ENCODE measurements at places on chromosomes 5 and 9.

- no peak for DNase-seq
Observed at GRCh38 chr5:179866241-179867078, 7.8 kb upstream of the MRNIP start.

DNA sequence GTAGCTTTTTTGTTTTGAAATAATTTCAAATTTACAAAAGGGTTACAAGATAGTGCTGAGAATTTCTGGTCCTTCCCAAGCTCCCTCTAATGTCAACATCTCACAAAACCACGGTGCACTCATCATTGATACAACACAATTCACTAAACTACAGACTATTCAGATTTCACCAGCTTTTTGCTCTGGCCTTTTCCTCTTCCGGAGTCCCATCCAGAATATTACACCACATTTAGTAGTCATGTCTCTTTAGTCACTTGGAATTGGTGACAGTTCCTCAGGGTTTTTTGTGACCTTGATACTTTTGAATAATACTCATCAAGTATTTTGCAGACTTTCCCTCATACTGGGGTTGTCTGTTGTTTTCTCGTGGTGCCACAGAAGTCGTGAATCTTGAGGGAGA is 484.0 kb downstream of the GADD45G start:
- DNase-seq: no peak

- no peak for DNase-seq
Observed at GRCh38 chr9:133584559-133585476, 24.4 kb downstream of the FAM163B start.

DNA sequence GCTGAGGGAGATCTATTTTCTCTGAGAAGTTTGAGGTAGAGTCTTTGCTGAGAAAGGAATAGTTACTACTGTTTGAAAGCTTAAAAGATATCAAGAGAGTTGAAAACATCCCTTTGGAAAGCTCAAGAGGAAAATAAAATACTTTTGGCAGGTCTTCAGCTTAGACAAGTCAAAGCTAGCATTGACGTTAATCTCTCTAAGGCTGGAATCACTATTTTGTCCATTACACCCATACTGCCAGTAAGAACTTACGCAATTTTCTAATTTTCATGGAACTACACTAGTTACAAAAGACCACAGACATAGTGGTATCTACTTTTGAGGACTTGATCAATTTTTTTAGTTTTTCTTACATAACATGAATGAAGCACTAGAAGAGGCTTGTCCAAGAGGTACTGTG is 494.9 kb downstream of the PSAT1 start:
- DNase-seq: no peak

GRCh38 chr9:115944166-115944948 is 209.2 kb upstream of the PAPPA start:
- DNase-seq: no peak

- no peak for DNase-seq
Observed at GRCh38 chr5:136466041-136466415, 100.7 kb upstream of the TRPC7 start.

DNA sequence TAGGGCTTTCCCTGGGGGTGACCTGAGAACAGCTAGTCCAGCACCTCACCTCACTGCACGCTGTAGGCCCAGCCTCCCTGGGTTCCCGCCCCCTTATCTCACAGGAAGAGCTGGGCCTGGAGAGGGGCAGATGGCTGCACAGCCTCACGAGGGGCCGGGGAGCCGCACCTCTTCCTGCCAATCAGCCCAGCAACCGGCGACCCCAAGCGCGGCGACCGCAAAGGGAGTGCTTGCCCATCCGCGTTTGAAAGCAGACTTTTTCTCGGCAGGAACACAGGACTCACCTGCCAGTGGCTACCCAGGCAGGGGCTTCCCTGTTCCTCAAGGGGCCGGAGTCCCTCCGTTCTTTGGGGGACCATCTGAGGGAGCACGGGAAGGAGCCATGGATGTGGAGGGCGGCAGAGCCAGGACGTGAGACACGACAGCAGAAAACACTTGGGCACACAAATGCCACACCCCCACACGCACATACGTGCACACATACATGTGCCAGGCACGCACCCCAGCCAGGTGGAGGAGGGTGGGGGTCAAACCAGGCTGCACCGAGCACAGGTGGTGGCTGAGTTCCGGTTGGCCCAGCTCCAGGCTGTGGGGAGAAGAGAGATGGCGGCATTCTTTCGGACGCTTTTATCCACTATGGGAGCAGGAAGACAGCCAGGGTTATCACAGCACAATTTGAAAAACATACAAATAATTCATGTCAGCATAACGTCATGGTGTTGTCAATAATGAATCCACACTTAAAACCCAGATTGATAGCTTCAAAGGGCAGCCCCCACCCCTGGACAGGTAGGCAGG is 11.3 kb downstream of the TMEM250 start:
- DNase-seq: peak; percentile 42

GRCh38 chr9:68672215-68672614 is 32.8 kb upstream of the PIP5K1B start:
- DNase-seq: no peak

- DNase-seq: no peak
Observed at GRCh38 chr9:34282096-34282495, 47.0 kb downstream of the KIF24 start.

DNA sequence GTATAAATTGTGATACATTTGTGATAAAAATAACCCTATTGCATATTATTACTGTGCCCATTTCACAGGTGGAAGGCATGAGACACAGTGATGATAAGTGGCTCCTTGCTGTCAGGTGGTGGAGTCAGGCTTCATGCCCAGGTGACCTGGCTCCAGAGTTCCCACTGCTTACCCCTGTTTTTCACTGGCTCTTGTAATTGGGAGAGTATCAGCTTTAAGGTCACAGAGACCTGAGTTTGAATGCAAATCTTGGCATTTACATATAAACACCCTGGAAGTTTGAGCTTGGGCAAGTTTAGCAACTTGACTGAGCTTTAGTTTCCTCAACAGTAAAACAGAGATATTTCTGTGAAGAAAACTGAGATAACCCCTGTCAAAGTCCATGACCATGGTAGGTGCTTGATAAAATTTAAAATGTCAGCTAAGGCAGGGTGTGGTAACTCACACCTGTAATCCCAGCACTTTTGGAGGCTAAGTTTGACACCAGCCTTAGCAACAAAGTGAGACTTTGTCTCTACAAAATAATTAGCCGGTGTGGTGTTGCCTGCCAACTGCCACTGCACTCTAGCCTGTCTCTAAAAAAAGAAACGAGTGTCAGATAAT is 29.2 kb downstream of the MAT2B start:
- DNase-seq: no peak

GRCh38 chr5:14175381-14175780 is 32.2 kb downstream of the TRIO start:
- DNase-seq: no peak

DNA sequence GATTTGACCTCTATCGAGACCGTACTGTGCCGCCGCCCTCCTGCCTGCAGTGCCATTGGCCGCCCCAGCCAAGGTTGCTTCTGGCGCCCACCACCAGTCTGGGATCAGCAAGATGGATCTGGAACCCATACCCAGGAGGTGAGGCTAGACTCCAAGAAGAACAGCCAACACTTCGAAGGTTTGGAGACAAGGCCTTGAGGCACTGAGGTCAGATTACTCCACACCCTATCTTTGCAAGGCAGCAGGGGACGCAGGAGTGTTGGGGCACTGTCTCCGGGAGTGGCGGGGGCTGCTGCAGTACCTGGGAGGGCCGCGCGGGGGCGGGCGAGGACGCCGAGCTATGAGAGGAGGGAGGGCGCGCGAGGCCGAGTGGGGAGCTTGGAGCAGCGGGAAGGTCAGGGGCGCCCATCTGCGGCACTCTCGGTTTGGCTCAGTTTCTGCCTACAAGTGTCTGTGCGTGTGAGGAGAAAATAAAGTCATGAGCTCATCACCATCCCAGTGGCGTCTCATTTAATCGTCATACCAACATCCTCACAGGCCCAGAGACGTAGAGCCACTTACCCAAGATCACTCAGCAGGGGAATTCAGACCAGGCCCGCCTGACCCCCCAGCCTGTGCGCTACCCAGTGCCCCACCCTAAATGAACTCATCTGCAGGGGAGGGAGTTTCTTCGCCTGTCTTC is 20.5 kb upstream of the PSD2 start:
- DNase-seq: peak; percentile 66

All from T-helper 17 cell (primary cell).